ENCODE measurements at places on chromosomes 3 and 15.
A peak's percentile ranks its signal among the peaks of the same experiment; 100 is the strongest.

DNA sequence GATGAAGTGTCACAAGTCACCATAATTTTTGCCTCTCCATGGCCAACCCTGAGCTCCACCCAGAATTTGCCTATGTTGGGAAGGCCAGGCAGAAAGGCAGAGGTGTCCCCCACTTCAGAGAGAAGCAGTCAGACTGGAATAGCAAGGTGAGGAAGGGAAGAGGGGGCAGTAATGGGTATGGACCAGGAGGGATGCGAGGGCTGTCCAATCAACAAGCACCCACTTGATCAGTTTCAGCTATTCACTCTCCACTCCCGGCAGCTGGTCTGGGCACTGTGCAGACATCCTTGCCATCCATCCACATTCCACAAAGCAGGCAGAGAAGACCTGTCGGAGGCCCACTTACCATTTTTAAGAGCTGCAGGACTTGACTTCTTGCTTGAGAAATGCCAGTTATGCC is 43.5 kb upstream of the CTNNB1 start:
- no peak for DNase-seq

- no peak for DNase-seq
Observed at GRCh38 chr3:71563827-71564226, 19.7 kb downstream of the FOXP1 start.

GRCh38 chr3:29934751-29935150 is 653.9 kb downstream of the RBMS3 start:
- DNase-seq: no peak

GRCh38 chr15:81338170-81339007 is 14.4 kb upstream of the STARD5 start:
- no peak for DNase-seq

DNA sequence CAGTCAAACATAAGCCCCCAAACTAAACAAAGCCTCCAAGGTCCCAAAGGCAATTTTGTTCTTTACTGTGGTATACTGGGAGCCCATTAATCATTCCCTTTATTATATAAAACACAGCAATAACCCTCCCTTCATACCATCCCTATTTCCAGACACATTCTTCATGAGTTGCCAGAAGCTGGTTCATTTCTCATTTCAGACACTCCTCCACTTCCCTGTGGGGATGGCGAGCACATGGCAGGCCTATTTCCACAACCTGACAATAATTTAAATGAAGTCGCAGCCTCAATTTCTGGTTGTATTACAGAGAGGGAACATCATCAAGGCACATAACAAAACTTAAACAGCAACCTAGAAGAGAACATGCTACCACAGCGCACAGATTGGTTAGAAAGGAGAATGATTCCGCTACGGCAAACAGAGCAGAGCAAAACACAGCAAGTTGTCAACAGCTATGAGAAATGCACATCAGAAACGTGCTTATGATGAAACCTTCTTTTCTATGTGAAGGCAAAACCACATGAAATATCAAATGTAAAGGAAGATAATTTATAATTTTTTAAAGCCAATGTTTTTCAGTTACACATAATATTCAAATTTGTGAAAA is 63.3 kb upstream of the ARHGEF3 start:
- no peak for DNase-seq

GRCh38 chr3:129343643-129344360 is 65.1 kb downstream of the HMCES start:
- DNase-seq: no peak

- DNase-seq: no peak
Observed at GRCh38 chr3:120460862-120461261, 10.1 kb upstream of the FSTL1 start.

- no peak for DNase-seq
Observed at GRCh38 chr3:39911465-39912309, 102.3 kb downstream of the MYRIP start.

DNA sequence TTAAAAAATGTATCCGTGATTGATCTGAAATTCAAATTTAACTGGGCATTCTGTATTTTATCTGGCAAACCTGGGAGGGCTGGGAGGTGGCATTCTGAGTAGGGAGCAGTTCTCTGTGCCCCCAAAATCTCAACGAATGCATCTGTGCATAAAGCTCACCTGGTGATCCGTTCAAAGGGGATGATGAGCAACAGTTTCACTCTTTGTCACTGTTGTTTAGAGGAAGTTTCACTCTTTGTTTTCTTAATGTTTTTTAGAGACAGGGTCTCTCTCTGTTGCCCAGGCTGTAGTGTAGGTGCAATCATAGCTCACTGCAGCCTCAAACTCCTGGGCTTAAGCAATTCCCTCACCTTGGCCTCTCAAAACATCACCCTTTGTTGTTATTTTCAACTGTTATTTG is 186.7 kb downstream of the SSR3 start:
- no peak for DNase-seq

GRCh38 chr3:65783117-65783516 is 255.6 kb downstream of the MAGI1 start:
- no peak for DNase-seq

DNA sequence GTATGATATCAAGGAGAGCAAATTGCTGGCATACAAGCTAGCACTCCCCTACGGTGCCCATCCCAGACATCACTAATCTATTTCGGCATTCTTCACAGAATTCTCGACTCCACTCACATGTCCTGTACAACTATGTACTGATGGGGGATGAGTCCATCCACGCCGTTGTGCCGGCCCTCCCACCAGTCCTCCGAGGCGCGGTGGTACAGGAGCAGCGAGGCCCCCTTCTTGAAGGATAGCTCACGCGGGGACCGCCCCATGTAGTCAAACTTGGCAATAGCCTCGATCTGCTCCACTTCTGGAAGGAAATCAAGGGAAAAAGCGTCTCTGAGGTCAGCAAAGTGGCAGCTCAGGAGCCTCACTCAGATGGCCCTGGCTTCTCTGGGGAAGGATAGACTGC is 31.0 kb upstream of the RAD18 start:
- DNase-seq: no peak

DNA sequence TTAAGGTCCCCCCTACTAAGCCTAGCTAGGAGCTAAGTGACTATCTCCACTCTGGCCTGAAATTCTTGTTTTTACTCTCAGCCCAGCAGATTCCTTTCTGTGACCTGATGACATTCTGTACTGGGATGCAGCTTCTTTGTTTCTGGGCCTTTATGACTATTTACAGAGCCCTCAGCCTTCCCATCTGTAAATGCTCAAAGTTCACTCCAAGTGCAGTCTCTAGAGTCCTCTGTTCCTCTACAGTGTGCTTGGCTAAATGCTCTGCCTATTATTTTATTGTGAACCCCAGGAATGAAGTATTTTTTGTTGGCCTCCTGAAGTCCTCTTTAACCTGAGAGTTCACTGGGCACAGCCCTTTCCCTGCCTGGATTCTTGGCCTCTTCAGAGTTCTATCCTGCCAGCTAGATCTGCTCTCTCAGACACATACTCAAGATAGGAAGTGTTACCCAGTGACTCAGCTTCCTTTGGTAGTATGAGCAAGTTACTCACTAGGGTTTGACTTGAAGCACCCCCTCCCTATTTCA is 278.1 kb upstream of the P2RY1 start:
- no peak for DNase-seq

- no peak for DNase-seq
Observed at GRCh38 chr3:159340877-159341500, 539.1 kb downstream of the MFSD1 start.

DNA sequence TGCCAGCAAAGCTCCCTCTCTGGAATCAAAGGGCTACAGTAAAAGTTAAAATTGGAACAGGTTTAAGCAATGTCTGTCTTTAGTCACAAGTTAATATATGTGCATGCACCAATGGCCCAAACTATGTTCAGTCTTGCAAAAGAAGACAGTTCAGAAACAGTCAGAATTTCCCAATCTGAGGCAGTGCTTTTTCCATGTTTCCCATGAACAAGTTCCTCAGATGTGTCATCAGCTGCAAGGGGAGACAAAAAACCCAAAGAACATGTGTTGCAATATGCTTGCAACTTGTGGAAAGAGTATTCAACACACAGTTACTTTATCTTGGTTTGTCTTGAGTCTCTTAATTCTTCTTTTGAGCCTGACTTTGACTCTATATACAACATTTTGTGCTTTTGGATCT is 148.4 kb downstream of the USP13 start:
- no peak for DNase-seq

DNA sequence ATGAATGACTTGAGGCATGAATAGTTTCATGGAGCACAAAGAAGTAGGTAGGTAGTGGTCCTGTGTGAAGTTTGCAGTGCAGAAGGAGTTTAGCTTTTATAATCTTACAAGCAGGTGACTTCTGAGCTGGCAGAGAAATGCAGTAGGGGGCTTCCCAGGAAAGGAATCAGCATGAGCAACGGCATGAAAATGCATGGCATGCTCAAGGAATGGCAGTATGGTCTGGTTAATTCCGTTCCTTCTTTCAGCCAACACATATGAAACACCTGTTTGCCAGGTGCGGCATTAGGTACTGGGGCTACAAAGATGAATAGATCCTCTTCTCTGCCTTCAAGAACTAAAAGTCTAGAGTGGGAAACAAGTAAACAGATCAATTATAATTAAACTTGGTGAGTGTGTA is 138.0 kb upstream of the BHLHE40 start:
- DNase-seq: no peak

DNA sequence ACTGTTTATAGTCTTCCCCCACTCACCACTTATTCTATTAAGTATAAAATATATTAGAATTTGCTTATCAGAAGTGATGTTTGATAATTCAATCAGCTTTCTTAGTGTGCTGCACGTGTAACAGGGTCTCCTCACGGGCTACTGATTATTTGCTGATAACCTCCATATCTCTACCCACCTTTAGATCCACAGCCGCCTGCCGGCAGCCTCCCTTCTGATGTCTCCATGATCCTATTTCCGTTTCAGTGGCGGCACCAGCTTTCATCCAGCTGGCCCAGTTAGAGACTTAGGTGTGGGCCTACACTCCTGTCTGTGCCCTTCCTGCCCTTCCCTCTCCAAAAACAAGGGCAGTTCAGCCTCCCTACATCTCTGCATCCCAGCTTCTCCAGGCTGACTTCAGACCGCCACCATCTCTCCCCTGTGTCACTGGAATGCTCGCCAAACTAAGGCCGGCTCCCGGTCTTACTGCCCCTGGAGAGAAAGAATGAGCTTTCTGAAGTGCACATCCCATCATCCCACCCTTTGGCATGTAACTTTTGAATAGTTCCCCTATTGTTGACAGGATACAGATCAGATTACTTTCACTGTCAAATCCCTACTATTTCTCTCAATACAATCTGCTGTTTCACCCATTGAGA is 76.6 kb upstream of the PRTG start:
- no peak for DNase-seq

DNA sequence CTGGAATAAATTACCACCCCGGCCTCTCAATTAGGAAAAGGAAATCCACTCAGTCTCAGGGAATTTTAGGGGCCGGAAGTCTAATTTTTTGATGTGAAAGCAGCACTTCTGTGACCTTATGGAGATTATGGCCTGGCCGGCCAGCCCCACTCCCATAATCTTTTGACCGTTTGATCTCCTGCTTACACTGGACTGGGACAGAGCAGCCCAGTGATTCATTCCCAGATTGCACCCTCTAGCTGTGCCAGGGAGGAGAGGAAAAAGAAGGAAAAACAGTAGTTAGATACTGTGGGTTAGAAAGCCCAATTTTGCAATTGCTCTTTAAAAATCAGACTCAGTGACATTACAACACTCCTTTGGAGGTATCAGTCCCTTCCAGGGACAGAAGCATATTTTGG is 32.4 kb downstream of the GJD2 start:
- no peak for DNase-seq

- DNase-seq: no peak
Observed at GRCh38 chr3:194579091-194579606, 54.1 kb downstream of the TMEM44 start.

DNA sequence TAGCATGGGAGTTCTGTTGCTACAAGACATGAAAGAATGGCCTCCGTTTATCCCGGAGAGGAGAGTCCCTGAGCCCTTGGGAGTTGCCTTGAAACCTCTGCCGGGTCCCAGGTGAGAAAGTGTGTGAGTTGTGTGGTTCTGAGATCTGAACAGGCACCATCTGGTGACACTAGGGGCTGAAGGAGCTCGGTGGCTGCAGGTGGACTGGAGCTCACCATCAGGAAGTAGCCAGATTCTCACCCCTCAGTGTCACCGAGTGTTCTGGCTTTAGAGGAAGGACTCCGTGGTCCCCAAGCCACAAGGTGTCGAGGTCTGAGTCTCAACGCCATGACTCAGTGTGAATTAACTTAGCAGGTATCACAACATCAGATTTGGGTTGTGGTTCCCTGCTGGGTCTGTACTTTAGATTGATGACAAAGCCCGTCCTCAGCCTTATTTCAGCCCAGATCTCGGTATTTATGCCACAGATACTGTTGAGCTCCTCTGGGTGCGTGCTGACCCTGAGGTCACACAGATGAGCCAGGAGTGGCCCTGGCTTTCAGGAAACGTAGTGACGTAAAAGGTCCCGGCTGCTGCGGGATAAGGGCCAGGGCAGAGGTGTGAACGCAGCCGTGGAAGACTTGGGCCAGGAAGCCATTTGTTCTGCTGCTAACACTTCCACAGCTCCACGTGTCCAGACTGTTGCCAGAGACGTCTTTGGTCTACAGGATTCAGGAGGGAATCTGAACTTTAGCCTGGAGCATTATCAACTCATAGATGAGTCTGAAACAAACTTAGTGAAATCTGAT is 54.4 kb downstream of the PGPEP1L start:
- DNase-seq: no peak

- DNase-seq: peak; percentile 35
Observed at GRCh38 chr15:98442379-98442833, 205.9 kb upstream of the IGF1R start.

- DNase-seq: no peak
Observed at GRCh38 chr3:124075753-124076152, 83.8 kb upstream of the ROPN1 start.

DNA sequence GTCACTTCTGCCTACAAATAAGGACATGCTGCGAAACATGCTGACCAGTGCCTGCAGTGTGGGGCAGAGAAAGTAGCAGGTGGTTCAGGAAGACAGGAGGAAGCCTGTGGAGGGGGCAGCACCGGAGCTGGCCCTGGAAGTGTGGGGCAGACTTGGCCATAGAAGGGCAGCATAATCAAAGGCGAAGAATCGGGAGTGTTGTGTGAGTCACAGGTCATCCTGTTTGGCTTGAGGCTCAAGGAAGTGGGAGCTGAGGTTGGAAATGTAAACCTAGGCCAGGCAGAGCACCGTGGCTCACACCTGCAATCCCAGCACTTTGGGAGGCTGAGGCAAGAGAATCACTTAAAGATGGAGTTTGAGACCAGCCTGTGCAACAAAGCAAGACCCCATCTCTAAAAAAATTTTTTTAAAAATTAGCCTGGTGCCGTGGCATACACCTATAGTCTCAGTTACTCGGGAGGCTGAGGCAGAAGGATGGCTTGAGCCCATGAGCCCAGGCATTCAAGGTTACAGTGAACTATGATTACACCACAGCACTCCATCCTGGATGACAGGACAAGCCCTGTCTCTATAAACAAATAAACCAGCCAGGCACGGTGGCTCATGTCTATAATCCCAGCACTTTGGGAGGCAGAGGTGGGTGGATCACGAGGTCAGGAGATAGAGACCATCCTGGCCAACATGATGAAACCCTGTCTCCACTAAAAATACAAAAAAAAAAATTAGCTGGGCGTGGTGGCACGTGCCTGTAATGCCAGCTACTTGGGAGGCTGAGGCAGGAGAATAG is 54.0 kb downstream of the FAM43A start:
- no peak for DNase-seq

Data from DMS153 (cell line).